ENCODE measurements at places on chromosomes 3 and 15.

DNA sequence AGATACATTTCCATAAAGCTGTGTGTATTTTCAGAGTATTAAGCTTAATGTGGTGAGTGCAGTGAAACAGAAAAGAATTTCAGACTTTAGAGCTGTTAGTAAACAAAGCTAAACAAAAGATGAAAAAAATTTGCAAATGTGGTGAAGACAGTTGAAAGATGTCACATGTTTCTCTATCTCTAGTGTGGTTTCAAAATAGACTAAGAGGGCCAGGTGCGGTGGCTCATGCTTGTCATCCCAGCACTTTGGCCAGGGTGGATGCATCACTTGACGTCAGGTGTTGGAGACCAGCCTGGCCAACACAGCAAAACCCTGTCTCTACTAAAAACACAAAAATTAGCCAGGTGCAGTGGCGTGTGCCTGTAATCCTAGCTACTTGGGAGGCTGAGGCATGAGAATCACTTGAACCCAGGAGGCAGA lies 466.0 kb upstream of the NR2F2 start:
- no peak for DNase-seq

- no peak for DNase-seq
Observed at GRCh38 chr3:94596887-94597566, 534.2 kb downstream of the NSUN3 start.

- no peak for DNase-seq
Observed at GRCh38 chr3:43031485-43031884, 52.4 kb downstream of the GASK1A start.

DNA sequence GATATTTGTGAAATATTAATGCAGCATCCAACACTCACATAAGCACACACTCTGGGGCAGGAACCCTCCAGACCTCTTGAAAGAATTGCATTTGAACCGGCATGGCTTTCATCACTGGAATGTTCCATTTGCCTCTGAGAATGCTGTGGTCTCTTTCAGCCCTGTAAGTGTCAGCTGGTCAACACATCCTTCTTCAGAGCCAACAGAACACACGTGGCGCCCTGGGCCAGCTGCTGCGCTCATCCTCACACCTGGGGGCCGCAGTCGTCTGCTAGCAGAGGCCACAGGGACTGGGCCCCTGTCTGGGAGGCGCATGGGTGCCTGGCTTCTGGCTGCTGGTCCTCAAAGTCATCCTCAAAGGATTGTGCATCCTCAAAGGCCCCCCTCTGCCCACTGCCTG lies 71.4 kb upstream of the HERC1 start:
- DNase-seq = no peak

DNA sequence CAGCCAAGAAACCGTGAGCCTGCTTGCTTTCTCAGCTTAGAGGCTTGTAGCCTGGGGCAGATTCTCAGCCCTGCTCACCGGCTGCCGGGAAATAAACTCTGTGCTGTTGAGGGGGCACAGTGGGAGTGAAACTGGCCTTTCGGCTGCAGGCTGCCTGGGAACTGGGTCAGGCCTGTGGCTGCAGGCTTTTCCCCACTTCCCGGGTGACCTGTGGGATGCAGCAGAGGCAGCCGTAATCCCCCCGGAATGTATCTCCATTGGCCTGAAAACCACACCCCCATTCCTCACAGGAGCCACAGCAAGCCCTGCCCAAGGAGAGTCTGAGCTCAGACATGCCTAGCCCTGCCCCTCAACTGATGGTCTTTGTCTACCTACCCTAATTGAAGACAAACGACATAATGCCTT lies 110.9 kb downstream of the STXBP5L start:
- no peak for DNase-seq

- DNase-seq = no peak
Observed at GRCh38 chr3:126373682-126374601, 16.7 kb upstream of the KLF15 start.

DNA sequence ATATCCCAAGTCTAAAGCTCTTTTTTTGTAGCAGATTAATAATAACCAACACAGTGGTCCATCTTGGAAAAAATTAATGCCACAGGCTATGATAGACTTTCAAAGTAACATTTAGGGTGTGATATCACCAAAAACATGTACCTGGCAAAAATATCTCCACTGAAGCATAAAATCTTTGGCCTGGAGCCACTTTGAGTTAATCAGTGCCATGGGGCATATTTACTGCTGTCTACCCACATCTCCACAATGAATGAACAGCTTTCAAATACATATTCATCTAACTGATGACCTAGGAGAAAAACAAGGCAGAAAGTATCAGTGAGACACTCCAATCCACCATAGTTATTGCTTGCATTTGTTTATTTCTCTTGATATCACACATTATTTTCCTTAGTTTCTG lies 296.0 kb upstream of the MDFIC2 start:
- no peak for DNase-seq

DNA sequence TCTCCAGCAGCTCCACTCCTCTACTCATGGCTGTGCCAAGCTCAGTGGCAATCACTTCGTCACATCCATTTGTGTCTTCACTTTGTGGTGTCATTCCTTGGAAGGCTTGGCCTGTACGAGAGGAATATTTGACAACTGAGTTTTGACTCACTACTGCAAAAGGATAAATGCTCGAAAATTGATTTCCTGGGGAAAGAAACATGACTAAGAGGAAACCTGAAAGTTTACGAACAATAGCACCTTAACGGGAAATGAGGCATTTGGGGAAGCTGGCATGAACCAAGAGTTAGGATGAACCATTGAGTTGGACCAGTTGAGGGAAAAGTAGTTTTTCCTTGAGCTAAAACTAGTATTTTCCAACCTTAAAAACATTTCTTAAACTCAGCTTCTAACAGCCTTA lies 74.2 kb upstream of the ABHD17C start:
- no peak for DNase-seq

DNA sequence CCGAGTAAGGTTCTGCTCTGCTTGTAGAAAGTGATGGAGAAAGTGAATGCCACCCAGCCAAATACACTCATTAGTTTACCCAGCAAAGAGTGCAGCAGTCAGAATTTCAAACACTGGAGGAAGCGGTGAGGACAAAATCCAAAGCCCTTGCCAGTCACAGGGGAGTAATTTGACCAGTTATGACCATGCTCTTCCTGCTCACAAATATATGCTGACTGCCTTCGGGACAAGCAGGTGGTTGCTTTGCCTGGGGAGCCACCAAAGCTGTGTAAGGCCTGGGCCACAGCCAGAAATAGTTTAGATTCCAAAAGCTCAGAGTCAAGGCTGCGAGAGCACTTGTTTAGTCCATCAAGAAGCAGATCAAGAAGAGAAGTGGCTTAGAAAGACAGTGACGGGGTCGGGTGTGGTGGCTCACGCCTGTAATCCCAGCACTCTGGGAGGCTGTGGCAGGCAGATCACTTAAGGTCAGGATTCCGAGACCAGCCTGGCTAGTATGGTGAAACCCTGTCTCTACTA lies 51.0 kb upstream of the ATP13A3 start:
- DNase-seq = no peak

GRCh38 chr15:70159713-70160009 lies 61.9 kb upstream of the TLE3 start:
- no peak for DNase-seq

DNA sequence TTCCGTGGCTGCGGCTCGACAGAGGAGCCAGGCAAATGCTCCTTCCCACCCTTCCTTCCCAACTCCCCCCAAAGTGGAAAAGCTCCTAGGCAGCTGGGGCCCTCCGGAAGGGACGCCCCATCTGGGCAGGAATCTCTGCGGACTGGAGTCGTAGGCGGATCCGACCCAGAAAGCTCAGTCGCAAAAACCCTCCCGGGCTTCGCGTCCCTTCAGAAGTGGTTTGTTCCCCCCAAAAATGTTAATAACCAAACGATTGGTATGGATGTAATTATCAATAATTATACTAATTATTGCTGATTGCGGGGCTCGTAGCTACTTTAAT lies 3.8 kb downstream of the RNU6-1 start:
- DNase-seq = no peak

GRCh38 chr3:46062679-46063078 lies 35.4 kb upstream of the XCR1 start:
- no peak for DNase-seq

GRCh38 chr15:35117543-35118265 lies 32.6 kb upstream of the NANOGP8 start:
- no peak for DNase-seq

GRCh38 chr3:25849641-25850385 lies 59.9 kb downstream of the OXSM start:
- DNase-seq = no peak

DNA sequence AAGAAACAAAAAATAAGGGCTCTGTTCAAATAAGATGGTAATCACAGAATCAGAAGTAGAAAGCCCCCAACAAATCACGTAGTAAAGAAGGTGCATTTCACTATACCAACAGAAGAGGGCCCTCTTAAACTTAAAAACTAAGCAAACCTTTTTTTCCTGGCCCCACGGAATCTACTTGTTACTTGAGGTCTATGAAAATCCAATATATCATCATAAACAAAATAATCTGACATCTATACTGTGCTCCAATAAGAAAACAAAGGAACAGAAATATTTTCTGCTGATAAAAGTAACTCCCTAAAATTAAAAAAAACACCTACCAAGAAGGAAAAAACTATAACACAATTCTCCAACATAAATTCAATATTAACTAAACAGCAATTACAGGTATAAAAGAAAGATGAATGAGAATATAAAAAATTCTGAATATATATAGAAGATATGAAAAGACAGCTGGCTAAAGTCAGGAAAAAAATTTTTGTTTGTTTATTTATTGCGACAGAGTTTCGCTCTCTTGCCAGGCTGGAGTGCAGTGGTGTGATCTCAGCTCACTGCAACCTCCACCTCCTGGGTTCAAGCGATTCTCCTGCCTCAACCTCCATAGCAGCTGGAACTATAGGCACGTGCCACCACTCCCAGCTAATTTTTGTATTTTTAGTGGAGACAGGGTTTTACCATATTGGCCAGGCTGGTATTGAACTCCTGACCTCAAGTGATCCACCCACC lies 81.8 kb downstream of the CLASP2 start:
- peak; percentile 67 for DNase-seq

- DNase-seq = no peak
Observed at GRCh38 chr3:192880313-192880712, 37.3 kb downstream of the MB21D2 start.

DNA sequence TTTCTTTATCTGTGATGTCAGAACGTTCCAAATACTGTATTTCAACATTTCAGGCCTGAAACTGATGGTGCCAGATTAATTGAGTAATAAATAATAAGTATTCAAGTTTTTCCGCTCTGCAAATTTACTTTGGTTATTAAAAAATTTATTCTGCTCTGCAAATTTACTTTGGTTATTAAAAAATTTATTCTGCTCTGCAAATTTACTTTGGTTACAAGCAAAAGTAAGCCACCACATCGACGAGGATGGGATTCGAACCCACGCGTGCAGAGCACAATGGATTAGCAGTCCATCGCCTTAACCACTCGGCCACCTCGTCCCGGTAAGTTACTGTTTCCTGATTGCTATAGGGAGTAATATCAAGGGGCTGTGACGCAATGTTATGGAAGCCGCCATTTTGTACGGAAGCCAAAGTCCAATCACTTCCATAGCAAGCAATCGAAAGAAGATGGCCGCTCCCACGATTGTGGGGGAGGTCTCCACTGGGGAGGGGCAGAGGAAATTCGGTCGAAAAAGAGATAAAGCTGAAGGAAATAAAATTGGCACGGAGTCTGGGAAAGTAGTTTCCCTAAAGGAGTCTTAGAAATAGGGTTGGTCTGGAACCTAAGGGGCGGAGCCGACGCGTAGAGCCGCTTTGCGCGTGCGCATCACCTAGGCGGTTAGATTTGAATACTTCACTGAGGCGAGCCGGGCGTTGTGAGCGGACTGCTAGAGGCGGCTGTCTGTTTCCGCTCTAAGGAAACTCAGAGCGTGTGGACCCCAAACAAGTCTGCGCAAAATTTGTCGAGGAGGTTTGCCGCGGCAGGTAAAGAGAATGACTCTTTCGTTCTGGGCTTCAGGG lies at the start of gene KNL1:
Gene KNL1 (plus strand): TSS at position 662 of the 841 bp plus-strand sequence. CDS start 8,683 bp downstream, outside the sequence.
- peak; percentile 91 for DNase-seq

DNA sequence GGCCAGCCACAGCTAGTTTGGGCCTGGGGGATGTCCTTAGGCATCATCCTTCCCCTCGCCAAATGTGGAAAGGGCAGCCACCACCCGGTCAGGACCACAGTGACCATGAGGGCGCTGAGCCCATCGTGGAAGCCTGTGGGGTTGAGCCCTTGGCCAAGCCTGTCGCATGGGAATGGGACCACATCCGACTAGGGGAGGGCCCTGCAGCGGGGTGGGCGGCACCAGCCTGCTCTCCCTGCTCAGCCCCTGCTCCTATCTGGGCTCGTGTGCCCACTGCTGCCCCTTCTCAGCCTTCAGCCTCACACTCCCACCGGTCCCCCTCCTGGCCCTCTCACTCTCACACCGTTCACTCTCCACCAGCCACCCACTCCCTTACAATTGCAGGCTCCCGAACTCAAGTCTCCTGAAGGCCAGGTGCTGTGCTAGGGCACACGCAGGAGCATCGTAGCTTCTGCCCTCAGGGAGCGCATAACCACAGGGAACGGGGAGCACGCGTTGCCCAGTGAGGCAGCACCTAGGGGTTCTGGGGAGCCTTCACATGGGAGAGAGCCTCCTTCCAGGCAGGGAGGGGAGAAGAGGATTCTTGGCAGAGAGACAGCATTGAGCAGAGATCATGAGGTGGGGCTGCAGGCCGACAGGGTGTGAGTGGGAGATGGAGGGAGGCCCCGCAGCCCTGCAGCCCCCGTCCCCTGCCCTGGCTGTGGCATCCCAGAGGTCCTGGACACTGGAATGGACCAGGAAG lies 26.1 kb downstream of the LOXL1 start:
- no peak for DNase-seq

- no peak for DNase-seq
Observed at GRCh38 chr3:188720215-188720614, 451.6 kb upstream of the TPRG1 start.

GRCh38 chr15:74541494-74542165 lies 610 bp downstream of the ARID3B start:
- peak; percentile 64 for DNase-seq

GRCh38 chr3:178343433-178344038 lies 192.7 kb upstream of the KCNMB2 start:
- DNase-seq = no peak

- no peak for DNase-seq
Observed at GRCh38 chr15:44659056-44659455, 4.4 kb downstream of the SPG11 start.

- DNase-seq = no peak
Observed at GRCh38 chr15:56957812-56958406, 39.5 kb downstream of the TCF12 start.

DNA sequence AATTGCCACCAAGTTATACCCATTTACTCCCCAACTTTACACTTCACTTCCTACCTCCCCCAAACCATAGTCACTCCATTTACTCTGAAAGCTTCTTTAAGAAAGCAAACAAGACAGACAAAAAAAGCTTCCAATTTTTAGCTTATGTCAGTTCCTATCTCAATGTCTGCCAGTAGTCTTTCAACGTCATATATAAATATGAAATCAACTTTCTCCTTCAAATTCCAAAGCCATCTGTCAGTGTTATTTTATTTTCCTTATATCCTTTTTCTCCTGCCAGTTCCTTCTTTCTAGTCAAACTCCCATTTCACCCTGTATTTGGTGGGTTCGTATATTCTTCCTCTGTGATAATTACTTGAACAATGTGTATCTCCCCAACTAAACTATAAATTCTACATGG lies 85.8 kb upstream of the CMC1 start:
- no peak for DNase-seq

Data from hematopoietic multipotent progenitor cell (in vitro differentiated cells).